ENCODE measurements at places on chromosomes 1 and 21. TPM values are rescaled to one million over a fixed set of nuclear protein-coding genes. Genes with fewer than 3 reads are reported as not detected.

DNA sequence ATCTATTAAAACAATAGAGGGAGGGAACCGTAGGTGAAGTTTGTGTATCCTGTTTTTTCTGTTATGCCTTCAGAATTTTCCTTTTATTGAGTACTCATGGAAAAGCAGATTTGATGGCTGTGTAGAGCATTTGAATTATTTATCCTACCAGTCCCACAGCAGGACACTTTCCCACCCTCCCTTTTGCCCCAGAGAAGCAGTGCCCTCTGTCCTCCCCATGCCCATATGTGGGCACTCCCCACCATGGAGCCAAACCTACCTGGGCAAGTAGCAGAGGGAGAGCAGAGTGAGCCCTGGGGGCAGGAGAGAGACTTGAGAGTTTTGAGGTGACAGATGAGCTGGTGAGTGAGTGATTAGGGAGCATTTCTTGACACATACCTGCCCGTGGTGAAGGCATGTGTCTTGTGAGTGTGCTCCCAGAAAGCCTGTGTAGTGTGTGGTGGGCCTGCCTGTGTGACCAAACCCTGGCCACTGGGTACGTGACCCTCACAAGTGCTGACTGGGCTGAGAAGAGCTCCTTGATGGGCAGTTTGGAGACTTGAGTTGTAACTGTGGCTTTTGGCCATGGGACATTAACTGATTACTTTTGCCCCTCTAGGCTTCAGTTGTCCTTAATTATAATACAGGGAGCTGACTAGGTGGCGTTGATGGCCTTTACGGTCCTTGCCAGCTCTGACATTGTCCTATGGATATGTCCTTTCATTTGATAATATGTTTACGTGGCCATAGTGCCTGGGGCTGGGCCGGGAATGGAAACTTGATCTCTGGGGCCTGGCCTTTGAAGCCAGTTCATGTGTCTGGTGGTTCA, 3.6 kb downstream of the PSEN2 start:
- DNase-seq, result no peak

The DBT gene
- total RNA-seq, result 6.1 TPM

The ZNF684 gene
- 8.6 TPM for total RNA-seq

DNA sequence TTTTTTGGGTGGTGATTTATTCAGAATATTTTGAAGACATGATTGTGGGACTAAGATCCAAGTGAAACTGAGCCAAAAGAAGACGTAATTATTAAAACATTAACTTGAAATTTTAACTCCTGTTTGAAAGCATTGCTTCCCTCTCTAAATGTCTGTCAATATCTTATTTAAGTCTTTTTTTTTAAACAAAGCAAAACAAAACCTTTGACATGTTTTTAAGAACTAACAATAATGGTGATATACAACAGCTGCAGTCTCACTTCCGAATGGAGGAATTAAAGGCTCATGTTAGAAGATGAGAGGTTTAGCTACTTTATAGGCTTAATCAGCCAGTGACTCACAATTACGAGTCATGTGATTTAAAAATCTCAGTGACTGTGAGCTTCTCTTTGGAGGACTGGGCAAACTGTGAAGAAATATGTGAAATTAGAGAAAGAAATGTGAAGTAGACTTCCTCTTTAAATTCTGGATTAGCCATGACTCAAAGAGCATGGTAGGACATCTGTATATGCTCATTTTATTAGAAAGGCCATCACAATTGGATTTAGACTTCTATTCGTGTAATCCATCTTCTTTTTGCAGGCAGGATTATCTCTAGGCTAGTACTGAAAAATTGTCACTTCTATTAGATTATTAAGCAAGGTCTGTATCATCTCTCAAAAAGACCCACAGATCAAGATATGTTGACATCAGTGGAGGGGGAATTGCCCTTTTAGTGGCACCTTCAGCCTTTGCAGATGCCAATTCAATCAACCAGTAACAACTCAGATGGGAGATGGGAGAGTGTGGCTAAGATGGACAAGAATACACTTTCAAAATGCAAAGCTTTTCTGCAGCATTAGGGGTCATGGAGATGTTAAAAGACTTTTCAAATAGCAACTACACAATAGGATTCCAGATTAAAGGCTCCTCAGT, 28.7 kb downstream of the KCNA3 start:
- DNase-seq, result peak; percentile 78

The TEKT2 gene
- not detected for total RNA-seq

- DNase-seq, result no peak
Measured at GRCh38 chr1:118902711-118903191, 85.4 kb downstream of the TBX15 start.

GRCh38 chr1:119554183-119554582, 47.2 kb downstream of the HSD3B1 start:
- peak; percentile 93 for DNase-seq

DNA sequence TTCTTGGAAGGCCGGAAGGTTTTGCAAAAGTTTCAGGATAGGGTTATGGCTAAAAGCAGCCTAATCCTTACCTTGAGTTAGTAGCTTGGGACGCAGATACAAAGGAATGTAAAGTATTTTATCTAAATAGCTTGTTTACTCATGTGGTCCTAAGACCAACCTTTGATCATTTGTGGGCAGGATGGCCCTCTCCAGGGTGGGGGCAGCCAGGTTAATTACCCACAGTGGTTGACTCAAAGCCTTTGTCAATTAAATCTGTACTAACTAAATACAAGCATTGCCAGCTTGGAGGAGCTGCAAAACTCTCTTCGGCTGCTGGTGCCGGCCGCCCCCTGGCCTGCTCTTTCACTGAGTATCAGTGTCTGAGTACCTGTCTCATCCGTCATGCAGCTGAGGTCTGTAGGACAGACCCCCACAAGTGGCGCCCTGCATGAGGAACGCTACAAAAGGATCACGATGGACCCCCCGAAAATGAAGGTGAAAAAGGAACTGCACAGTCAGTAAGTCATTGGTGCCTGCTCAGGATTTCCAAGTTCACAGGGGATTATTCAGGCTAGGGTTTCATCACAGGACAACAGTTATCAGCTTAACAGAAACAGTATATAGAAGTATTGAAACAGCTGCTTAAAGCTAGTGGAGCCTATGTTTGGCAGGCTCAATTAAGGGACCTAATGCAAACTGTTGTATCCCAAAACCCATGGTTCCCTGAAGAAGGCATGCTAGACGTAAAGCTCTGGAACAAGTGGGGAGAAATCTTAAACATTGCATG, 212.5 kb upstream of the MAP1LC3C start:
- no peak for DNase-seq

GRCh38 chr1:226625832-226626576, 77.4 kb downstream of the STUM start:
- DNase-seq, result no peak

GRCh38 chr1:231581859-231582258, 44.7 kb upstream of the DISC1 start:
- DNase-seq, result no peak

- no peak for DNase-seq
Measured at GRCh38 chr21:31329456-31330143, 14.5 kb downstream of the TIAM1 start.

The SLC9C2 gene
- total RNA-seq, result not detected

The BRDT gene
- not detected for total RNA-seq

The ZNF692 gene
- 46.6 TPM for total RNA-seq

The NPPB gene
- total RNA-seq, result 78.9 TPM

The NUDT4B gene
- 30.9 TPM for total RNA-seq

- no peak for DNase-seq
Measured at GRCh38 chr1:162549001-162549400, 12.5 kb upstream of the UAP1 start.

The CFHR2 gene
- not detected for total RNA-seq

GRCh38 chr1:104028416-104029035, 278.8 kb downstream of the AMY1C start:
- no peak for DNase-seq

GRCh38 chr1:197787056-197787455, 11.8 kb upstream of the DENND1B start:
- DNase-seq, result peak; percentile 69

DNA sequence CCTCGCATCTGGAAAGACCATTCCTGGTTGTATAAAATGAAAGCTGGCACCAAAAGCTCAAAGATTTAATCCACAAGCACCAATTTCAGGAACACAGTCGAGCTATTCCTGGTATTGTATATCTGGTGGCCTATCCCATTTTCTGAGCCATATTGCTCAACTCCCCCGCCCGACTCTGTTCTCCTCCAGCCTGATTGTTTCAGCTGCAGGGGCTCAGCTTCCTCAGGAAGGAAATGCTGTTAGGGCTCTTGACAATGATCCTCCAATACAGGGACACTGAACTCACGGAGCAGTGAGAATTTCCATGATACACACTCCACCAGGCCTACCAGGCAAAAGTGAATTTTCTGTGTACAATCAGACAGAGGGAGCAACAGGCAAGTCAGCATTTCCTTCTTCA, 16.9 kb upstream of the TDRD10 start:
- DNase-seq, result no peak

The LRRC7 gene
- total RNA-seq, result not detected

DNA sequence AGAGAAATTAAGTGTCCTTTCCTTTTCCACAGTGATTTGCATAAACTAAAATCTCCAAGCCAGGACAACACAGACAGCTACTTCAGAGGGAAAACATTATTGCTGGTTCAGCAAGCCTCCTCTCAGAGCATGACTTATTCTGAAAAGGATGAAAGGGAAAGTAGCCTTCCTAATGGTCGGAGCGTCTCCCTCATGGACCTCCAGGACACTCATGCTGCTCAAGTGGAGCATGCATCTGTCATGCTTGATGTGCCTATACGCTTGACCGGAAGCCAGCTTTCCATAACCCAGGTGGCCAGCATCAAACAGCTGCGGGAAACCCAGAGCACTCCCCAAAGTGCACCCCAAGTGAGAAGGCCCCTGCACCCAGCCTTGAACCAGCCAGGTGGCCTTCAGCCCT, 39.1 kb downstream of the CLEC20A start:
- no peak for DNase-seq

DNA sequence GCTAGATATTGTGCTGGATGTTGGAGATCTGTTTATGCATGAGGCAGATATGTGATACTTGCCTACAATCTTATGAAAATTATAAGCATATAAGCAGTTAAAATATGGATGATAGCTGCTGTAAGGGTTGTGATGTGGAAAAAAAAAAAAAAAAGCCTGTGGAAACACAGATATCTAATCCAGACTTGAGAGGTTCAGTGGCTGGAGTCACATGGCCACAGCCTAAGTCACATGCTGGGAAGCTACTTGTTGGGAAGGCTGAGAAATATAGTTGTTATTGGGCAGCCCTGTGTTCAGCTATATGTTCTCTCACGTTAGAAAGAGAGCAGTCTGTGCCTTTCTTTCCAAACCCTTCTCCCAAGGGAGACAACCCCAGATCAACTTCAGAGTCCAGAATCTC, 15.1 kb downstream of the RAVER2 start:
- no peak for DNase-seq

The ATP6V1G3 gene
- total RNA-seq, result not detected

DNA sequence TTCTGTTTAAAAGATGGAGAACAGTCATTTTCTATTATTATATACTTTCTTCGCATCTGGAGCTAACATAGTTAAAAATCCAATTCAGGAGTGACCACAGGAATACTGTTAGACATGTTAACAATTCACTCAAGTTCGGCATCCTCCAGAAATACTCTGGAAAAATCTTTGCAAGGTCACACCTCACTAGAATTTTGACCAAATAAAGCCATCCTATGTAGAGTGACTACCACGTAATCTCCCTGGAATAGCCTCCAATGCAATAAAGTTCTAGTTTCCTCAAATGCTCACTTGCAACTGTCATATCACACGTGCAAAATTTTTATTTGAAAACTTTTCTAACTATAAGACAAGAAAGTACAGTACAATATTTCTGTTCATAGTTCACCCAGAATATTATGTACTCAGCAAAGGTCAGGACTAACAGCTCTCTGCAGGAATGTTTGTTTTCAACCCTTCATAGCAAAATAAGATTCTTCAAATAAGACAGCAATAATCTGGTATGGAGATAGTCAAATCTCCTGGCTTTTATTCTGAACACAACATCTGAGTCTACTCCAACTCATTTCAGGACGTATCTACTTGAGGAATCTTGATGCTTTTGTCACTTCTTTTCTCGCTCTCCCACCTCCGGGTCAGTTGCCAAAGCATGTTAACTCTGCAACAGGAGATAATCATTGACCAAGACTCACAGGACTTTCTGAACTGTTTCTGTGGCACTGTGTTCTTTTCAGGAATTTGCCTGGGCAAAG, 82.6 kb downstream of the GDAP2 start:
- no peak for DNase-seq

The MAPKAPK2 gene
- total RNA-seq, result 32.0 TPM

- DNase-seq, result peak; percentile 64
Measured at GRCh38 chr21:33121715-33122475, 52.0 kb downstream of the OLIG1 start.

The CELA2A gene
- total RNA-seq, result not detected

- no peak for DNase-seq
Measured at GRCh38 chr1:106944721-106945120, 111.8 kb upstream of the PRMT6 start.

- DNase-seq, result peak; percentile 87
Measured at GRCh38 chr1:202615501-202616354, 94.5 kb downstream of the SYT2 start.

The OR10J4 gene
- not detected for total RNA-seq

The OR6F1 gene
- total RNA-seq, result not detected

The GREM2 gene
- total RNA-seq, result not detected

- no peak for DNase-seq
Measured at GRCh38 chr1:37147392-37147831, 113.1 kb upstream of the GRIK3 start.

GRCh38 chr1:98325646-98326440, 335.7 kb upstream of the SNX7 start:
- peak; percentile 97 for DNase-seq

DNA sequence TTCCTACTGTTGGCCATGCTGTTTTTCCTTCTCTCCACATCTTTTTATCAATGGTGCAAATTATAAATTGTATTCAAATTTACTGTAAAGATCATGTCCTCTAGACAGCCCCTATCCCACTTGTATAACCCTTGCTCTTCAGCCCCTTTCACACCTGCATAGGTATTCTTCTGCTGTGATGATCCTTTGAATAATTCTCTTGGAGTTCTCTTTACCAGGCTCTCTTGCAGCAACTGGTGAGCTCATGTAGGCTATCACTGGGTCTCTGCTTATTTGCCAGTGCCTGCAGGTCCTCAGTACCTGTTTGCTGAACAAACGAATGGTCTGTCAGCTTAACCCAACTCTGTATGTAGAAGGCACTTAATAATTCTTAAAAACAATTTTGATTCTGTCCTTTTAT, 8.2 kb downstream of the PTPRC start:
- DNase-seq, result no peak

DNA sequence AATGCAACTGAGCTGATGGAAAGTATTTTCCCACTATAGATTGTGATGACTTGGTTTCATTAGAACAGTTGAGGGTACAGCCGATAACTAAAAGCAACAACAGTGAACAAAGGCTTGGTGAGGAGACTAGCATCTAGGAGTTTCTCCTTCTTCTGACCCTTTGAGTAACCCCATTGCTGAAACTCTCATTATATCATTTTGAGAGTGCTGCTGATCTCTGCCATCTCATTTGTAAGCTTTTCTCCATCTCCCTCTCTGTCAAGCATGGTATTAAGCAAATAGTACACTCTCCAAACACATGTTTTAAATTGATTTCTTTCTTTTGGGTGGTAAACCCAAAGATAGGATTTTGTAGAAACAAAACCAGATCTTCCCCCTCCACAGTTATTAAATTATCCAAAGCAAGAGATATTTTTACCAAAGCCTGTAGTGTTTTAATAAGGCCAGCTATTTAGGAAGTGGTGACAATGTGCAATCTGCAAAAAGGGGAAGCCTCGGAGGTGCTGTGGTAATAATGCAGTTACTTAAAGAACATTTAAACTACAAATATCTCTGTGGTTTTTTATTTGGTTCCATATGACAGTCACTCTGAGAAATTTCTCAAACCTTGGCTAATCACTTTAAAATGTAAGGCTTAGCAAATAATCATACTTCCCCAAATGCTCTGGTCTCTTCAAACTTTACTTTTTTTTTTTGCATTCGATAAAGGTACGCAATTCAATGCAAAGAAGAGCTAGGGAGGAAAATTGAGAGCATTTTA, 287.5 kb downstream of the HLX start:
- no peak for DNase-seq
